Uterus (tissue), 4 donors: ENCODE measurements at places on chromosomes 3 and 15.

- no peak overlapping the region for H3K27ac ChIP-seq
- H3K27me3 ChIP-seq, result no peaks in the 10 kb centered on the region
- H3K4me3 ChIP-seq, result no peak overlapping the region
- no peak for DNase-seq
- no peaks in the 10 kb centered on the region for H3K4me1 ChIP-seq
- H3K36me3 ChIP-seq, result no peaks in the 10 kb centered on the region
These were observed 31.6 kb downstream of the MLH1 start for GRCh38 chr3:37024820-37025405.

DNA sequence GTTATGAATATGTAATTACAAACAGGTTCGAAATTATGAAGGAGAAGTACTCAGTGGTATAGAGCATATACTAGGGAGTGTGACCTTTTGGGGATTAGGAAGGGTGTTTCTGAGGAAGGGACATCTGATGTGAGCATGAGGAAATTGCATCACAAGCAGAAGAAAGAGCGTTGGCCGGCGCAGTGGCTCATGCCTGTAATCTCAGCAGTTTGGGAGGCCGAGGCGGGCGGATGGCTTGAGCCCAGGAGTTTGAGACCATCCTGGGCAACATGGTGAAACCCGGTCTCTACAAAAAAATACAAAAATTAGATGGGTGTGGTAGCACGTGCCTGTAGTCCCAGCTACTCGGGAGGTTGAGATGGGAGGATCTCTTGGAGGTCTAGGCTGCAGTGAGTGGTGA is 6.9 kb downstream of the CMTM7 start:
- H3K4me1 ChIP-seq, result no peaks in the 10 kb centered on the region
- no peaks in the 10 kb centered on the region for H3K27me3 ChIP-seq
- no peaks in the 10 kb centered on the region for H3K36me3 ChIP-seq
- no peak overlapping the region for H3K4me3 ChIP-seq

DNA sequence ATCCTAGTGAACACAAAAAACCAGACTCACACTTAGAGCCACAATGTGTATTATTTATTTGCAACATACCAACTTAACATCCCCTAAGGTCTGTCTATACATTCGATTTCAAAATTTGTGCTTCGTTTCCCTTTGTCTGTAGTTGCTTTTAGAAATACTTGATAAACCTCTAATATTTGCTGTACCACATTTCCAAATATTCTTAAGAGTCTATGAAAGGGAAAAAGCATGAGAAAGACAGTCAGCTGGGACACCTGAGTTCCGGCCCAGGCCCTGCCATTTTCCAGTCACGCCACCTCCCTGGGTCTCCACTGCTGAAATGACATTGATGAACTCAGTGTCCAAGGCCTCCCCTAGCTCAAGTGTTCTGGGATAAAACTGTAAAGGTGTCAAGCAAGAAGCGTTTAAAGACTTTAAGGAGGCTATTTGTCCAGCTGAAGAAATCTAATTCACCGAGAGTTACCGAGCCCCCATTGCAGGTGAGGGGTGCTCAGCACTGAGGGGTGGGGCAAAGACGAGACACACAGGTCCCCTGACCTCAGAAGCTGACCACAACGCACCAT is 26.6 kb downstream of the LRRC2 start:
- H3K27ac ChIP-seq, result no peak overlapping the region
- H3K4me3 ChIP-seq, result no peak overlapping the region
- no peaks in the 10 kb centered on the region for H3K4me1 ChIP-seq

DNA sequence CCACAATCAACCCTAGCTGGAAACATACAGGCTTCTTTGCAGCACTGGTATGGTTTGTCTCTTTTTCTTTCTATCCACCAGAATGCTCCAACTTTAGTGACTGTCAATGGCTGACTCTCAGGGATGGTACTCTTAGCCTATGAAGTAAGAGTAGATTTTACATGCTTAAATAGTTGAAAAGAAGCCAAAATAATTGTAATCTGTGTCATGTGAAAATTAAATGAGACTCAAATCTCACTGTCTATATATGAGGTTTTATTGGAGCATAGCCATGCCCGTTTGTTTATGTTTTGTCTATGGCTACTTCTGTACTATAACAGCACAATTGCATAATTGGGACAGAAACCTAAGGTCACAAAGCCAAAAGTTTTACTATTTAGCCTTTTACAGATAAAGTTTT is 29.1 kb upstream of the PDZRN3 start:
- DNase-seq, result no peak
- H3K4me3 ChIP-seq, result no peak overlapping the region
- H3K4me1 ChIP-seq, result no peaks in the 10 kb centered on the region
- H3K27ac ChIP-seq, result no peak overlapping the region
- no peaks in the 10 kb centered on the region for H3K27me3 ChIP-seq

GRCh38 chr3:100602506-100603444 is 6.6 kb upstream of the ADGRG7 start:
- no peaks in the 10 kb centered on the region for H3K27me3 ChIP-seq
- no peak for DNase-seq
- H3K4me3 ChIP-seq, result no peak overlapping the region
- H3K27ac ChIP-seq, result no peak overlapping the region
- H3K4me1 ChIP-seq, result no peaks in the 10 kb centered on the region

- no peak for DNase-seq
- no peaks in the 10 kb centered on the region for H3K27me3 ChIP-seq
- H3K4me1 ChIP-seq, result no peaks in the 10 kb centered on the region
- no peak overlapping the region for H3K4me3 ChIP-seq
- no peaks in the 10 kb centered on the region for H3K36me3 ChIP-seq
These were observed 48.9 kb upstream of the KY start for GRCh38 chr3:134699721-134700120.

DNA sequence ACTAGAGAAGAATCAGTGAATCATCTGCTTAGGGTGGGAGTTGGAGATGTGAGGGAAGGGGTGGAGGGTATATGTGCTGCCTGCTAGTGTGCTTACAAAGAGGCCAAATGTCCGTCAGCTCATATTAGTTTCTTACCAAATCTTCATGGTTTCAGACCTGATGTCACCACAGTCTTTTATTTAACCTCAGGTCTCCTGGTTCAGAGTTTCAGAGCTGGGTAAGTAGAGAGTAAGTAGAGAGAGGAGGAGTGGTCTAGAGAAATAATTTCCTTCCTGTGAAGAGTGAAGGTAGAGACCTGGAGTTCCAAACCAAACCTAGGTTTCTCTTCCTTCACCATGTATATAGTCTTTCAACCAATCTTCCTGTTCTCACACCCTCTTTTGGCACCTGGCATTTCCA is 17.5 kb upstream of the P2RY1 start:
- no peak for DNase-seq
- H3K36me3 ChIP-seq, result no peaks in the 10 kb centered on the region
- H3K27me3 ChIP-seq, result no peaks in the 10 kb centered on the region
- no peak overlapping the region for H3K4me3 ChIP-seq
- H3K27ac ChIP-seq, result no peak overlapping the region

DNA sequence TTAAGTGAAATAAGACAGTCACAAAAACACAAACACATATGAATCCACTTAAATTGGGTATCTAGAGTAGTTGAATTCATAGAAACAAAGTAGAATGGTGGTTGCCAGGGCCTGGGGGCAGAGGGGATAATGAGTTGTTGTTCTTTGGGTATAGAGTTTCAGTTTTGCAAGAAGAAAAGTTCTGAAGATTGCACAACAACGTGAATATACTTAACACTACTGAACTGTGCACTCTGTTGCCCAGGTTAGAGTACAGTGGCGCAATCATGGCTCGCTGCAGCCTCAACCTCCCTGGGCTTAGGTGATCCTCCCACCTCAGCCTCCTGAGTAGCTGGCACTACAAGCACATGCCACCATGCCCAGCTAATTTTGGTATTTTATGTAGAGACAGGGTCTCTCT is 14.9 kb downstream of the GRAMD2A start:
- DNase-seq, result no peak
- H3K27me3 ChIP-seq, result no peaks in the 10 kb centered on the region
- no peak overlapping the region for H3K27ac ChIP-seq
- H3K4me1 ChIP-seq, result peaks cover 7% of the 10 kb centered on the region
- H3K4me3 ChIP-seq, result no peak overlapping the region
- H3K36me3 ChIP-seq, result no peaks in the 10 kb centered on the region

DNA sequence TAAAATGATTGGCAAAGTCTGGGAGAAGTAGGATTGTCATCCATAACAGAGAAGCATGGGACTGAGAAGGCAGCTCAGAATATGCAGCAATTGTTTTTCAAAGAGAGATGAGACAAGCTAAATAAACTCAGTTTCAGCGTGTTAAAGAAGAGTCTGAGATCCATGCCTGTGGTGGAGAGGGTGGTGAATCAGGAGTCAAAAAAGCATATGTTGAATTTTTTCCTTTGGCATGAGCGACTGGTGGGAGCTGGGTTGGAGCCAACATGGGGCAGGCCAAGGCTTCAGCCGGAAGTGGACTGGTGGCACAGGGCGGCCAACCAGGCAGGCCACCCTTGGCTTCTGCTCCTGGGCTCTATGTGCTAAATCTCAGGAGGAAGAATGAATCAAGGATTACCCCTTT is 102.0 kb downstream of the SST start:
- H3K4me3 ChIP-seq, result no peak overlapping the region
- H3K36me3 ChIP-seq, result no peaks in the 10 kb centered on the region
- H3K27me3 ChIP-seq, result no peaks in the 10 kb centered on the region
- H3K4me1 ChIP-seq, result no peaks in the 10 kb centered on the region
- DNase-seq, result no peak

GRCh38 chr3:56590814-56591213 is 33.8 kb downstream of the CCDC66 start:
- H3K36me3 ChIP-seq, result no peaks in the 10 kb centered on the region
- H3K4me1 ChIP-seq, result no peaks in the 10 kb centered on the region
- H3K27ac ChIP-seq, result no peak overlapping the region
- no peak overlapping the region for H3K4me3 ChIP-seq
- H3K27me3 ChIP-seq, result no peaks in the 10 kb centered on the region
- DNase-seq, result no peak

DNA sequence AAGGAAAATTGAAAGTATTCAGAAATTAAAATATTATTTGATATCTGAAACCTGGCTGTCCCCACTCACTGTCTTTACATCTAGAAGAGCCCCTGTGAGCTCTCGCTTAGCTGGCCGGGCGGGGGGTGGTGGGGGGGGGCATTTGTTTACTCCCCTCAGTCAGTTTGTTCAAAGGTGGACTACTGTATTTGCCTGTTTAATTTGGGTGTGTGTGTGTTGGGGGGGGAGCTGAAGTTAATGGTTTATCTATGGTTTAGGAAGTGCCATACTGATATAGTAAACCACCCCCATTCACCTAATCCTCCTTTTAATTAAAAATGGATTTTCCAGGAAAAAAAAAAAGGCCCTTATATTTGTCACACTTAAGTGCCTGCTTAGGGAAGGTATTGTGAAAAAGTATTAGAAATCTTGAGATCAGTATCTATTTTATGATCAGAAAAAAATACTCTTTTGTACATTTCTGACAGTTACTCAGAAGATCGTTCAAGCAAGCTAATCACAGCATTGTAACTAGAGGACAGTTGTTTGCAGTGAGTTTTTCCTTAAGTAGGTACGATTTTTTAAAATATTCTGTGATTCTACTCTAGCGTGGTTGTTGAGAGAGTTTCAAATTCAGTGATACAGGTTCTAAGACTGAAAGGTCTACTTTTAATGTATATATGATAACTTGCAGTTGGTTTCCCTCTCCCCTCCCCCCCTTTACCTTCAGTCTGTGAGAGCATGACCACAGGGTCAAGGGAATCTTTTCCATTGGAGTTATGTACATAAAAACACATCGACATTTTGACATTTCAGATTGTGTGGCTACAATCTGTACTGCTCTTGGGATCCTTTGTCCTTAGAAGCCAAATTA is 8.5 kb downstream of the NR2F2 start:
- H3K4me1 ChIP-seq, result no peaks in the 10 kb centered on the region
- H3K27ac ChIP-seq, result peak overlapping the region; percentile 94
- no peaks in the 10 kb centered on the region for H3K27me3 ChIP-seq
- peak overlapping the region; percentile 90 for H3K4me3 ChIP-seq

DNA sequence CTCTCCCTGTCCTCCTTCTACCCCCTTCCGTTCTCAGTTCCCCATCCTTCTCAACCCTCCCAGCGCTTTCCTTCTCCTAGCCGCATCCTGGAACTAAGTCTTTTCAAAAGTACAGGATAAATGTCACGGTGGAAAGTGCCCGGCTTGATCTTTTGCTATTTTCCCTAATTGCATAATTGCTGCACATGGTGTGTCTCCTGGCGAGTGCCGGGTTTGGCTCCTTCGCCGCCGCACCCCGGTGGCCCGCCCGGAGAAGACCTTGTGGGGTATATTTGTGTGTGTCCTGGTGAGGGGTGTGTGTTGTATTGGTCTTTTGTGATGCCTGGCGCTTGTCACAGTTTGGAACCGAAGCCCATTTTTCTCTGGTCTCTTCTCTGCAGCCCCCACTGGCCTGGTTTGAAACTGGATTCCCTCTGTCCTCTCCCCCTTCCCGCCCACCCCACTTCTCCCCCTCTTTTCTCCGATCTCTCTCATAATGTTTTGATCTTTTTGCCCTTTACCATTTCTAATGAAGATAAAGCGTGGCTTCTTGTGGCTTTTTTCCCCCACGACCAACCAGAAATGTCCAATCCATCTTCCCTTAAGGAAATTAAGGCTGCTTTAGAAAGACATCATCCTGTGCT is 692 bp downstream of the UBE2E2 start:
- H3K4me1 ChIP-seq, result no peaks in the 10 kb centered on the region
- H3K27ac ChIP-seq, result peak overlapping the region; percentile 90
- no peaks in the 10 kb centered on the region for H3K27me3 ChIP-seq

GRCh38 chr3:102180280-102180931 is 254.4 kb upstream of the ZPLD1 start:
- H3K36me3 ChIP-seq, result no peaks in the 10 kb centered on the region
- peaks cover 20% of the 10 kb centered on the region for H3K4me1 ChIP-seq
- H3K4me3 ChIP-seq, result no peak overlapping the region
- DNase-seq, result no peak
- H3K27me3 ChIP-seq, result no peaks in the 10 kb centered on the region

GRCh38 chr3:149934524-149934923 is 36.2 kb downstream of the PFN2 start:
- H3K27ac ChIP-seq, result no peak overlapping the region
- H3K4me1 ChIP-seq, result no peaks in the 10 kb centered on the region
- peak; percentile 40 for DNase-seq
- H3K27me3 ChIP-seq, result no peaks in the 10 kb centered on the region
- no peaks in the 10 kb centered on the region for H3K36me3 ChIP-seq
- no peak overlapping the region for H3K4me3 ChIP-seq

DNA sequence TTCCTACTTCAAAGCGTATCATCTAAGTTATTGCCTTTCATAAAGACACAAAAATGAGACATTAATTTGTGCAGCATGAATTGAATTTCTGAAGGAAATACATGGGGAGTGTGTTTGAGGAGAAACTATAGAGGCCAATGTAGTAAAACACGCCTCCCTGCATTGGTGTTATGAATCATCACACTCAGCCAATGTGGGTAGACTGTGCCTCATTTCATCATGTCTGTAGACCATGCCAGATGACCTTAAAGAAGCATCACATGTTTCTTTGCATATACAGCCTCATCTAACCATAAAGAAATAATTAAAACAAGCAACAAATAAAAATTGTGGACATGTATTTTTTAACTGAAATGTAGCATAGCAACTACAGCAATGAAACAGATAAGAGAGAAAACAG is 486.0 kb upstream of the ADAMTS9 start:
- no peaks in the 10 kb centered on the region for H3K4me1 ChIP-seq
- H3K36me3 ChIP-seq, result no peaks in the 10 kb centered on the region
- no peak overlapping the region for H3K4me3 ChIP-seq
- no peaks in the 10 kb centered on the region for H3K27me3 ChIP-seq
- DNase-seq, result no peak

- H3K4me3 ChIP-seq, result no peak overlapping the region
- no peaks in the 10 kb centered on the region for H3K27me3 ChIP-seq
- H3K27ac ChIP-seq, result no peak overlapping the region
- DNase-seq, result peak; percentile 8
- no peaks in the 10 kb centered on the region for H3K4me1 ChIP-seq
- no peaks in the 10 kb centered on the region for H3K36me3 ChIP-seq
These were observed 2.7 kb downstream of the C3orf22 start for GRCh38 chr3:126555795-126556636.
